K562 (cell line): ENCODE measurements at places on chromosomes 2 and 18. TPM values are rescaled to one million over a fixed set of nuclear protein-coding genes. Genes with fewer than 3 reads are reported as not detected.

Gene IL36A
- total RNA-seq = not detected in 2 replicates

Gene LAMA3
- total RNA-seq = 0.07 and 0.13 TPM in 2 replicates

Gene TMEM17
- total RNA-seq = 0.58 and 1.2 TPM in 2 replicates

Gene SERPINB3
- total RNA-seq = not detected in 2 replicates

Gene XRCC5
- 283 and 290 TPM in 2 replicates for total RNA-seq

GRCh38 chr2:96953611-96953978, 32.8 kb downstream of the FAM178B start:
- no peak for DNase-seq
- H3K4me1 ChIP-seq = peaks cover 42% of the 10 kb centered on the region; the same call in 2 of the 3 replicates
- H3K27ac ChIP-seq = no peak overlapping the region
- H3K36me3 ChIP-seq = no peaks in the 10 kb centered on the region
- H3K4me3 ChIP-seq = no peak overlapping the region
- H3K27me3 ChIP-seq = no peaks in the 10 kb centered on the region

DNA sequence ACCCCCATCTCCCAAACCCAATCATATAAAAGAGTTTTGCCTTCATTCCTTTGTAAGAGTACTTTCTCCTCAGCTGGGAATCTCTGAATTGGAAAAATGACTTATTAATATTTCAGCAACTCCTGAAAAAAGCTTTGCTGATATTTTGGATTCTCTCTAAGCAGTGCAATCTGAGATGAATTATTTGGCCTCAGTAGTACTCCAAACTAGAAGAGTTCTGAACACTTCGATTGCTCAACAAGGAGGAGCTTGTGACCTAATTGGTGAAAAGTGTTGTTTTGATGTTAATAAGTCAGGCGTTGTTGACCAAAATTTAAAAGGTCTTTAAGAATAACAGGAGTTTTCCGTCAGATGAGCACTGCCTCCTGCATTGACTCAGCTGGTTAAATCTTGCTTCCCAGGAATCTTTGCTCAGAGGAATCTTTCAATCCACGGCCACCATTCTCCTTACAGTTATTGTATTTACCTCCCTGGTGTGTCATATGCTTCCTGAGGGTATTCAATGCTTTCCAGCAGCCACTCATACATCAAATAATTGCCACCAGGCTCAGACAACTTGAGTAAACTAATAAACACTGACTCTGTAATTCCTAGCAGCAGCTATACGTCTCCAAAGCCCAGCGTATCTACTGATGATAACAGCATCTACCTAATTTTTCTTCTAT, 24.5 kb upstream of the LIPG start:
- no peaks in the 10 kb centered on the region for H3K4me1 ChIP-seq
- no peaks in the 10 kb centered on the region for H3K27me3 ChIP-seq
- no peak overlapping the region for H3K27ac ChIP-seq
- H3K4me3 ChIP-seq = no peak overlapping the region

GRCh38 chr2:188414411-188414810, 122.7 kb downstream of the GULP1 start:
- no peak for DNase-seq
- H3K4me1 ChIP-seq = no peaks in the 10 kb centered on the region
- H3K27me3 ChIP-seq = no peaks in the 10 kb centered on the region
- no peak overlapping the region for H3K4me3 ChIP-seq
- no peaks in the 10 kb centered on the region for H3K36me3 ChIP-seq

DNA sequence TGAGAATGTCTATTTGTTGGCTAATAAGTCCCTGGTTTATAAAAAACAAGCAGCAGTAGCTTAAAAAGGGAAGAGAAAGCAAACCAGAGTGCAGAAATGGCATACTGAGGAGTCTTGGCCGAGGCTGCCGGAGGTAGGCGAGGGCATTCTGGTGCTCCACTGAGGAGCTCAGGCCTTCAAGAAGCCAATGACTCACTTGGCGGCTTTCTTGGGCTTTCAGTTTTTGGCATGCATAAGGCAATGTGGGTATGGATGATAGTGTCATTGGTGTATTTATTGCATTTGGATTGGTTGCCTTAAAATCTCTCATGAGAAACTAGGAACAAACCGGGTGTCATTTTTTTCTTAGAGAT, 119.6 kb upstream of the ARL5A start:
- no peaks in the 10 kb centered on the region for H3K36me3 ChIP-seq
- H3K4me1 ChIP-seq = no peaks in the 10 kb centered on the region; the same call in 2 of the 3 replicates
- H3K27me3 ChIP-seq = peaks cover 5% of the 10 kb centered on the region; the same call in 1 of the 3 replicates
- no peak overlapping the region for H3K4me3 ChIP-seq

GRCh38 chr18:73079920-73080319, 212.1 kb upstream of the NETO1 start:
- H3K36me3 ChIP-seq = no peaks in the 10 kb centered on the region
- no peak overlapping the region for H3K4me3 ChIP-seq
- no peak for DNase-seq
- no peaks in the 10 kb centered on the region for H3K27me3 ChIP-seq
- H3K4me1 ChIP-seq = no peaks in the 10 kb centered on the region
- no peak overlapping the region for H3K27ac ChIP-seq

DNA sequence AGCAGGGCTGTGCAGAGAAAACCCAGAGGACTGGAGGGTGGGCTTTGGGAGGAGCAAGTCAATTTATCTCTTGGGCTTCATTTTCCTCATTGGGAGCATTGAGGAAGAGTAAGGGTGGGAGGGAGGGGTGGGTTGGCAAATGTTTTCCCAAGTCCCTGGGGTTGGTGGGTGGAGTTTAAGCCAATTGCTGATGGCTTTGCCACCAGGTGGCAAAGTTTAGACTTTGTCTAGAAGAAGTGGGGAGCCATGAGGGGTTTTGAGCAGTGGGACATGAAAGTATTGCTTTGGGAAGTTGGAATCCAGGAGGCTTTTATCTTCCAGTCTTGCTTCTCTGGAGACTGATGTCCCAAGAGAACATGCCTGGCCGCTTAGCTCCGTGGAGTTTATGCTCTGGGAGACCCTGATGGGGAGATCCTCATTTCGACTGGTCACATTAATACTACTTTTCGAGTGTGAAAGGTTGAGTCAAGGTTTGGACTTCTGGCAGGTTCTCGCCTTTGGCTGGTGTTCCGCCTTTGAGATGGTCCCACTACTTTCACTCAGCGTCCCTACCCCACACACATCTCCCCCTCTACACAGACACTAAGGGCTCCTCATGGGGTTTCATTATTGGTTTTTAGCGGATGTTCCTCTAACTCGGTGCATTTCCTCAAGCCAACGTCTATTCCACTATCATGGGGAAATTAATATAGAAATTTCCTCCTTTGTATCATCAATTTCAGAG, 126.7 kb downstream of the PRKCE start:
- no peak for DNase-seq
- H3K4me3 ChIP-seq = no peak overlapping the region
- no peaks in the 10 kb centered on the region for H3K4me1 ChIP-seq

GRCh38 chr2:219968685-219969345, 341.4 kb downstream of the SLC4A3 start:
- H3K36me3 ChIP-seq = no peaks in the 10 kb centered on the region
- DNase-seq = no peak
- H3K4me1 ChIP-seq = no peaks in the 10 kb centered on the region
- H3K27ac ChIP-seq = no peak overlapping the region
- H3K27me3 ChIP-seq = no peaks in the 10 kb centered on the region
